ENCODE measurements at places on chromosomes 16 and 17.
A peak's percentile ranks its signal among the peaks of the same experiment; 100 is the strongest.

GRCh38 chr17:74764751-74765286 lies 11.3 kb downstream of the NAT9 start:
- DNase-seq, result no peak

DNA sequence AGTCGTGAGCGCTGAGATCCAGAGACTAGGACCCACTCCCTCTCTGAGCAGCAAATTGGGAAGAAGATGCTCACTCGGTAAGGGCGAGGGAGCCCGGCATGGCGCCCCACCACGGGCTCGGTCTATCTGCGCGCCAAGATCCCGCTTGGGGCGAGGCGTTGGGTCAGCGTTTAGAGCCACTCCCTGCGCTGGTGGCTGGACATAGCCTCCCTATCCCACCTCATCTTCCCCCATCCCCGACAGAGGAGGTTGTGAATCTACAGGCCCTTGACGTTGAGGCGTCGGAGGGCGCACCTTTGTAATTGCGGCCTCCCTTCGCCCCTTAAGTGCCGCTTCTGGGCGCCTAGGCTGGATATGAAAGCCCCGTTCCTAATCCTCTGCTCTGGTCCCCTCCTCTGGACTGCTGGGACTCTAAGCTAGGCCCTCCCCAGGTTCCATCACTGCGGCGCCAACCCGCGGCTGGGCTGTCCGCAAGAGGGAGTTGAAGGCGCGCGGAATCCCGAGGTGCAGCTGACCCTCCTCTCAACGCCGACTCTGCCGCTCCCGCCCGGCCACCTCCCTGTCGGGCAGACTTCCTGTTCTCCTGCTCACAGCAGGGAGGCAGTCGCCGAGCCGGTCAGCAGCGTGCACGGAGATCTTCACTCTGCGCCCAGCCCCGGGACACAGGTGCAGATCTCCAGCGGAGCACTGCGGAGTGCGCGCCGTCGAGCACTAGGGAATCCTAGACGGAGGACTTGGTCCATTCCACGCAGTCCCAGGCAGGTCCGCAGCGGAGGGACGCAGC lies 16.1 kb upstream of the HOXB9 start:
- no peak for DNase-seq

DNA sequence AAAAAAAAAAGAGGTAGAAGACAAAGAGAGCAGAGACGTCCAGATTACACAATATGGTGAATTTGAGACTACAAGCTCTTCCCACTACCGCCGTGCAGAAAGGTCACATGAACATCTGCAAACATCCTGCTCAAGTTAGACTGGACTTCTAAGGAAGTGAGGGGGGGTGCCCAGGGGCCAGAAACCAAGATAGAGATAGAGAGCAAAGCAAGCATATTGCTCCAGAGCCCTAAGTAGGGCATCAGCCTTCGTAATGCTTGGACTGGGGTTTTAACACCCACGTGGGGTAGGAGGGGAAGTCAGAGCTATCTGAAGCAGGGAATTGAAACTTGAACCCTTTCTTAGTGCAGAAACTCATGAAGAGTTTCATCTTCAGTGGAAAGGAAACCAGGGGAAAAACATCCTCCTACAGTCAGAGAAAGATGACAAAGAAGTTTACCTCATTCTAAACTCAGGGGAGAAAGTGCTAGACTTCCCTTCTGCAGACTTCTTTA lies 8.7 kb downstream of the CLEC19A start:
- DNase-seq, result no peak

DNA sequence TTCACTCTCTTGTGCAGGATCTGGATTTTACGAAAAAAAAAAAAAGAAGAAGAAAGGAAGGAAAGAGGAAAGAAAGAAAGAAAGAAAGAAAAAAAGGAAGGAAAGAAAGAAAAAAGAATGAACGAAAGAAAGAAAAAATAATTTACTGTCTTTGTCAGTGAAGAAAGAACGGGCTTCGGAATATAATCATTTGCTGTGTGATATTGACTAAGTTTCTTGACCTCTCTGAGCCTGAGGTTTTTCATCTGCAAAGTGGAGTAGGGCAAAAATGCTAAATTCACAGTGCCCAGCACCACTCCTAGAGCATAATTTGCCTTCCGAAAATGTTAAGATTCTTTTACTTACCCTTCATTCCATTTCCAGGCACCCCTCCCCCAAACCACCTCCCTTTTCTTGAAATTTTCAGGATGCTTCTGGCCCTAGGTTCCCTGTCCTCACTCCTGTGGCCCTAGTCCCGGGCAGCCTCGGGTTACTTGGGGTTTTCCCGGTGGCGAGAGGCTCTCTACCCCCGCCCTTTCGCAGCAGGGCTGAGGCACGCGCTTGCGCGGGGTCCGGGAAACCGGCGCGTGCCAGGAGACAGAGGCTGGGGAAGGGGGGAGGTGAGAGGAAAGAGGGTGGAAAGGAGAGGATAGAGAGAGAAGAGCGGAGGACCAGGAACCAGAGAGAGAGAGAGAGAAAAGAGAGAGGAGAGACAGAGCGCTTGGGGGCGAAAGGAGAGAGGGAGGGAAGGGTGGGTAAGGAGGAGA lies at the start of gene CNTNAP1:
Gene CNTNAP1, plus strand, starts transcription at position 556 of the 746 bp plus-strand sequence. CDS start 299 bp downstream, outside the sequence.
- DNase-seq, result no peak

GRCh38 chr16:72182976-72183375 lies 11.0 kb upstream of the PMFBP1 start:
- no peak for DNase-seq

- DNase-seq, result peak; percentile 43
These were observed 48.5 kb downstream of the RAI1 start for GRCh38 chr17:17729620-17730249.

DNA sequence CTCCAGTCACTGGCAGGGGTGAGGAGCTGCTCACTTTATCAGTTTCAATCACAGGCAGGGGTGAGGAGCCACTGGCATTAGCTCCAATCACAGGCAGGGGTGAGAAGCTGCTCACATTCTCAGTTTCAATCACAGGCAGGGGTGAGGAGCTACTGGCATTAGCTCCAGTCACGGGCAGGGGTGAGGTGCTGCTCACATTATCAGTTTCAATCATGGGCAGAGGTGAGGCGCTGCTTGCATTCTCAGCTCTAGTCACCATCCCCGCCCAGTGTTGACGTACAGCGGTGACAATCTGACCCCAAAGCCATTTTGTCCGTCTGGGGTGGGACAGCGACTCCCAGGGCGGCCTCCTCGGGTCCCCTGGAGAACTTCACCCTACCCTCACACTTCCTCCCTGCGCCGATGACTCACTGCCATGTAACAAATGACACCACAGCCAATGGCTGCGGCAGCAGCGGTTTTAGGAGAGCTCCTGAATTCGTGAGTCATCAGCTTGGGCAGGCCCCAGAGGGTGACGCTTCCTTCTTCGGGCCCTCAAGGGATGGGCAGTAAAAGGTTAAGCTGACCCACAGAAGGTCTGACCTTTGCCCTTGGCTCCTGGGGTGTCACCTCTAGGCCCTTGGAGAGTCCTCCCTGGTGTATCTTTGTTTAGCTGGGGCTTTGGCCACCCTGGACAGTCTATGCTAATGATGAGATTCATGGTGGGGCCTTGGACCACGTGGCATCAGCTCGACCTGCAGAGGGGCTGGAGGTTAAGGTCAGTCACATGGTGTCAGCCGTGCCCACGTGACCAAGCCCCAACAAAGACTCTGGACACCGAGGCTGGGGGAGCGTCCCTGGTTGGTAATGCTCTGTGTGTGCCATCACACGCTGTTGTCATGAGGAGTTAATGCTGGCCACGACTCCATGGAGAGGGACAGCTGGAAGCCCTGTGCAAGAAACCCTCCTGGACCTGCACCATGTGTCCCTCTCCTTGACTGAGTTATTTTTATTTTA lies 171.7 kb downstream of the C16orf95 start:
- no peak for DNase-seq

GRCh38 chr17:66522591-66523272 lies 220.3 kb downstream of the PRKCA start:
- DNase-seq, result no peak

GRCh38 chr17:56593646-56594319 lies at the start of gene NOG:
NOG (plus strand) TSS chr17:56593699; CDS start chr17:56594224, 525 bp downstream.
- peak; percentile 9 for DNase-seq

DNA sequence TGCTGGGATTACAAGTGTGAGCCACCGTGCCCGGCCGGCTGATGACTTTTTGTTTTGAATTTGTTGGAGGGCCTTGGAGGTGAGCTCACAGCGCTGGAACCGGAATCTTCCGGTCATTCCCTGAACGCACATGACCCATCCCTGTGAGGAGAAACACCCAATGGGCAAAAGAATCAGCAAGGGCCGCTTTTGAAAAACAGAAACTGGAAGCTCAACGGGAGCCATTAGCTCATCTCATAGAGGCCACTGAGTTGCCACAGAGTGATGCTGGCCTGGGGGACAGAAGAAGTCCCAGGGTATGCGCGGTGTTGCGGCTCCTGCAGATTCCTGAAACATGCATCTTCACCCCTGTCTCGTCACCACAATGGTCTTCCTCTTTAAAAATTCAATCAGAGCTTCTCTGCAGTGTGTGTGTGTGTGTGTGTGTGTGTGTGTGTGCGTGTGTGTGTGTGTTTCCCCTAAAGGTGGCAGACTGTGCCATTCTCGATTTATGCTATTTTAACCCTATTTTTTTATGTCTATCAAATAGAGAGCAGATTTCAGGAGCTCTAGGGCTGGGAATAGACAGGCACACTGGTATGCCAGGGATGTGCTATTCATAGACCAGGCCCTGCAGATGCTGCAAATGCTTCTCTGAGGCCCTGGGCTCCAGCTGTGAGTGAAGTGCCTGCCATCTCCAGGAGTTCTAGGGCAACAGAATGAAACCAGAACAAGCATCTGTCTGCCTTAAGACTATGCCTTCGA lies 68.3 kb downstream of the MARCHF10 start:
- no peak for DNase-seq

DNA sequence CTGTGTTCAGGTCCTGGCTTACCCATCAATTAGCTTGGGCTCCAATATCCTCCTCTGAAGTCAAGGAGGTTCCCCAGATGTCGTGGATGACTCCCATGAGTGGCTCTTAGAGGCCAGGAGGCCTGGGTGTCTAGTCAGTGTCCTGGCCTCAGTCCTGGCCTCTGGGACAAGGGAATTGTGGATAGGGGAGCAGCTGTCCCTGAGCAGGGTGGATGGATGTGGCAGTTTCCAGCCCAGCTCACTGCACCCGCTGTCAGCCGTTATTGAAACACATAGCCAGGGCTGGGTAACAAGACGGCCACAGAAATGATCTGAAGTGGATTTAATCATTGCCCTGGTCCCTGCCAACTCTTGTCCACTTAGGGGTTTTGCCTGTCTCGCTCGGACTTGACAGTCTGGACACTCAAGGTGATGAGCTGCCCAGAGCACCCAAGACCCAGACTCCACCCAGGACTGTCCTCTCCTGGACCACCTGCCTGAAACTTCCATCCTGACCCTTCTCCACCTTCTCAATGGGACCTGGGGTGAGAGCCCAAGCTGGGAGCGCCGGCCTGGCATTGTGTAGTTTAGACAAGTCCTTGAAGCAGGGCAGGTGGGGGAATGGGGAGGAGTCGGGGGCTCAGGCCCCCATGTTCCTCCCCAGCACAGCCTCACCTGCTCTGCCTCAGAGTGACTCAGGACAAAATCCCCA lies 182.1 kb upstream of the SDK2 start:
- no peak for DNase-seq

- DNase-seq, result no peak
These were observed 250.4 kb upstream of the N4BP1 start for GRCh38 chr16:48860341-48860740.

DNA sequence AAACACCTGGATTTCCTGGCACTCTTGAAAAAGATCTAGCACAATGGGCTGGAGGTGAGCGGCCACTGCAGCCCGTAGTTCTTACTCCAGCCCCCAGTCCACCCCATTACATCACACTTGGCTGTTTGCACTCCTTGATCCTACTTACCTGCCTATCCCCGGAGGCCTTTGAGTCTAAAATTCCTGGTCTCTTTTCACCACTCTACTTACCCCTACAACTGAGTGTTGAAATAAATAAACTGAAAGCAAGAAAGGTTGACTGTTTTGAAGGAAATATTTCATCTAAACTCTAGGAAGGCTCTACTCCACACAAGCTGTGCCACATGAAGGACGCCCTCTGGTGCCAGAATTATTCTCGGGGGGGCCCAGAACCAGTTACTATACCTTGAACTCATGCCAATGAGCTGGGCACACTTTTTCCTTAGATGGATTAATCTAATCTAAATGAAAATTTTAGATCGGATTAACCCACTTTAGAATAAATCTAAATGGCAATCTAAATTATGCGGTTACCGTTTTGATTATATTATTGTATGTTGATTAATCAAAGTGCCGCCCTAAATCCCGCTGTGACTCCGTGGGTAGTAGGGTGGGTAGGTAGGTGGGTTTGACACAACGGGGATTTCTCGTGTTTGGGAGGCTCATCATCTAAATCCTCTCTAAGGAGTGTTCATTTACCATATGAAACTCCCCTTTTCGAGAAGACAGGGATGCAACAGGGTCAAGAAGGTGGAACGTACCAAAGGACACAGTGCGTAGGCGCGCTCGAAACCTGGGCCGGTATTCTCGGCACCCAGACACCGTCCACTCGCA lies 651 bp upstream of the EIF1 start:
- peak; percentile 57 for DNase-seq

- DNase-seq, result no peak
These were observed 483 bp downstream of the LLGL2 start for GRCh38 chr17:75525806-75526554.

DNA sequence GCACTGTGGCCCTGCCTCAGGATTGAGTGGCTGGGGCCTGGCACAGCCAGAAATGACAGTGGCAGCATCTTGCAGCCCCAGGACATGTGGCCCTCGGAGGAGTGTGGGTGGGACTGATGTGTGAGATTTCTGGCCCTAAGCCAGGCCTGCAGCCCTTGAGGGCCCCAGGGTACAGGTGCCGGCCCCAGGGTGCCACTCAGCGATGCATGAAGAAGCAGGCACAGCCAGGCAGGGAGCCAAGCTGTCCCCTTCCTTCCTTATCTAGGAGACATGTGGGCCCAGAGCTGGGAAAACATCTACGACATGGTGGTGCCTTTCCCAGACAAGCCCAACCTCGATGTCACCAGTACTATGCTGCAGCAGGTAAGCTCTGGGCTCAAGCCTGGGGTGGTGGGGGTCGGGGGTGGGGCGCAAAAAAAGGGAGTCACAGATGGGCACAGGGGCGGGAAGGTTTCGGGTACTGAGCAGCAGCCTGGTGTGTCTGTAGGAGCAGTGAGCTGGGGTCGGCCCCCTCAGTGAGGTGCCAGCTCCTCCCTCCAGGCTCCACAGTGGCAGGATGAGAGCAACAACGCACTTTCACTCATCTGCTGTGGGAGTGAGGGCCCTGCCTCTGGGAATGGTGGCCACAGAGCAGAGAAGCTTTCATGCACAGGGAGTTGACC lies 4.1 kb downstream of the ACE start:
- no peak for DNase-seq

GRCh38 chr16:68275611-68276191 lies 11.4 kb downstream of the SLC7A6 start:
- DNase-seq, result peak; percentile 37

DNA sequence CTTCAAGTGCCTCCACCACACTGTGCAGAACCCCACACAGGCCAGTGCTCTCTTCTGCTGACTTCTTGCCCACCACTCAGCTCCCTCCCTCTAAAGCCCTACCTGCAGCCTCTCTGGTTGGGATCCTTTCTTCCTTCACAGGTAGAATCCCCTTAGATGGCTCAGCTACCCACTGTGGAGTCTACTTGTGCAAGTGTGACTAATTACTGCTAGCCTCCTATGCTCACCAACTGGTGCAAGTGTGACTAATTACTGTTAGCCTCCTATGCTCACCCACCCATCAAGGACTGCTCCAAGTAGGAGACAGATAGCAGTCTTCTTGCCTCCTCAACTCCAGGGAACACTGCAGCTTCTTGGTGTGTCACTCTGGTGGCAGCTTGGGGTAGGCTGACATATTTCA lies 43.6 kb downstream of the TEX14 start:
- no peak for DNase-seq

All from T follicular helper cell (primary cell).